NCI-H1436 (cell line): ENCODE measurements at places on chromosomes 4 and X.
A peak's percentile ranks its signal among the peaks of the same experiment; 100 is the strongest.

GRCh38 chr4:159367781-159368080, 264.9 kb downstream of the RAPGEF2 start:
- no peak for DNase-seq

DNA sequence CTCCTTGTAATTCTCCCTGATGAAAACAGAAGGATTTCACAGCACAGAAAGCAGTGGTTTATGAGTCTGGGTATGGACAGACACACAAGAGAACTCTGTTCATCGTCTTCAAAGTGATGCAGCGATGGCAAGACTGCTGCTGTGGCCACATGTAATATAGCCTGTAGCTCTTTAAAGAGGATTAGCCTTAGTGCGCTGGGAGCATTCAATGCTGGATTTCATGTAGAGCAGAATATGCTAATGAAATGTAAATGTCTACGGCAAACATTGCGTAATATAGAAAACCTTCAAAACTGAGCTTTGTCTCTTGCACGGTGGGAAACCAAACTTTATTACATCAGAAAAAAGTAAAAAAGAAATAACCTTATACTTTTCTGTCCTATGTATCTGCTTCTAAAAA, 42.9 kb downstream of the ALPK1 start:
- no peak for DNase-seq

DNA sequence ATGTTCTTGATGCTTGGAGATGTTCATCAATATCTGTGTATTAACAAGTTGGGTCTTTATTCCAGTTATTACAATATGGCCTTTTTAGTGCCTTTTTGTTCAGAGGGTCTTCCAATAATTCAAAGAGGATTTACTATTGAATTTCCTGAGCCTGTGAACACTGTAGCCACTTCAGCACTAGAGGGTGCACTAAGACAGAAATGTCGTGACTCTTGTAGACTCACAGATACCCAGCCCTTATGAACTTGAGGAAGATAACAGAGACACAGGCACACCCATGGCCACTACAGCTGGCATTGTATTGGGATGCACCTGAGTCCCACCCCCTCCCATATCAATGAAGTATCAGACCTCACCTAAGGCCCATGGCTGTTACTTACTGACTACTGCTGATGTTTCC, 54.4 kb upstream of the ACTRT1 start:
- DNase-seq = peak; percentile 46

DNA sequence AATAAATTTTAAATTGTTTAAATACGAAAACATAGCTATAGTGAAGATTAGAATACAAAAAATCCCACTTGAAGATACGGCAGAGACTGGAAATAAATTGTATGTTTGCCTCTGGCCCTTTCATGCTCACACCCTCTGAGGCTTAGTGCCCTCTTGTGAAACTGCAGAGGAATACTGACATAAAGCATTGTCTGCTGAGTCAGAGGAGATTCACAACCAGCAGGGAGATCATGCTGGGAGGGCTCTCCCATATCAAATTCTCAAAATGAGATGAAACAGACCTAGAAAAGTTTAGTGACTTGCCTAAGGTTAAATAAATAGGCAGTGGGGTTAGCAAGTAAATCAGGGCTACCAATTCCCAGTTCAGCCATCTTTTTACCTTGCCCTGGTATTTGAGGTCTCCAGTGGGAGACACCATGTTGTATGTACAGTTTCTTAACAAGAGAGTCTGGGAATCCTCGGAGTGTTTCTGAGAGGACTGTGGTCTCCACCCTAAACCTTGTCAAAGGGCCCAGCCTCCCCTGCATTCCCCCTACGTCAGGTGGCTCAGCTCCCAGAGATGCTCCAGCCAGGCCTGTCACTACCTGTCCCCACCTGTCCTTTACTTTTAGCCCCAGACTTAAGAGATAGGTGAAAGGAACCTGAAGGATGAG, 581.4 kb upstream of the DIPK2B start:
- DNase-seq = no peak

- DNase-seq = no peak
Measured at GRCh38 chr4:27666943-27667342, 806.3 kb downstream of the STIM2 start.

DNA sequence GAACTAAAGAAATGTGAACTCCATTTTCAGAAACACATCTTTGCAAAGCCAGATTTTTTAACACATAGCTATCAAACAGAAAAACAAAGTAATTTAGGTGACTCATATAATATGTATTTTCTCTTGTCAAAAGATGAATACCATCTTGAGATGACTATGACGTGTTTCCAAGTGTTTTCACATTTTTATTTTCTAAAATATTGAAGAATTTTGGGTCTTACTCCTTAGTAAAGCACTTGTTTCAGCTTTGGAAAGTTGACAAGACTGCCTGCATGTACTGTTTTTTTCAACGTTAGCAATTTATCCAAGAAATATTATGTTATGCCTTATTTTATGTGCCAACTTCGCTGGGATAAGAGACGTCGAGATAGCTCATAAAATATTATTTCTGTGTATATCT, 733.9 kb upstream of the EPHA5 start:
- no peak for DNase-seq

DNA sequence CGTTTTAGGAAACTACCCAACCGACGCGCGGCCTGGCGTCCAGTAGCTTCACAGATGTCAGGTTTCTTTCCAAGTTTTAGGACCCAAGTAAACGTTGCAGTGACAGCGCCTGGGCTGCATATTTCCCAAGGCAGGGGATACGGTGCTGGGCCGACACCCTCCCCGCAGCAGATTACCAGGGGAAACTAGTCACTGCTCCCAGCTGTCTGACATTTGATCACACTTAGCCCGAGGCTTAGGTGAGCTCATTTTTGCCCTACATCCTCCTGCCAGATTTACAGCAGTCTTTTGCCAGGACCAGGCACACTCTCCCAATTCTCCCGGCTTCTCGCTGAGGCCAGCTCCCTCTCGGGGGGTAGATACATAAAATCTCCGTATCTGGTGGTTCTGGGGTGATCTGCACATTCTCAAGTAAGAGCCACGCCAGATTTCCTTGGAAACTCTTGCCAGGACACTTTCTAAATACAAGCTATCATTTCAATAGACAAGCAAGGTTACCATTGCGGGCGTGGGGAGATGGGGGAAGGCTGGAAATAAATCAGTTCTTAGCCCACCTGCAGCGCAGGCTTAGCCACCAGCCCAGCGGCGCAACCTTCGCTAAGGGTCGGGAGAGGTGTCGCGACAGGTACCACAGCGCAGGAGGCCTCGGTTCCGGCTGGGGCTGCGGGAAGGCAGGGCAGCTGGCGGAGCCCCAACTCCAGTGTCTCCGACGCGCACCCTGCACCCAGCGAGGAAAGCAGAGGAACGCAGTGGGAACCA, 2.5 kb upstream of the SOX3 start:
- no peak for DNase-seq

GRCh38 chr4:54296548-54297203, 67.6 kb downstream of the PDGFRA start:
- no peak for DNase-seq

- DNase-seq = no peak
Measured at GRCh38 chr4:10108818-10109783, 7.5 kb downstream of the WDR1 start.

- no peak for DNase-seq
Measured at GRCh38 chr4:37220685-37221084, 23.9 kb upstream of the NWD2 start.

DNA sequence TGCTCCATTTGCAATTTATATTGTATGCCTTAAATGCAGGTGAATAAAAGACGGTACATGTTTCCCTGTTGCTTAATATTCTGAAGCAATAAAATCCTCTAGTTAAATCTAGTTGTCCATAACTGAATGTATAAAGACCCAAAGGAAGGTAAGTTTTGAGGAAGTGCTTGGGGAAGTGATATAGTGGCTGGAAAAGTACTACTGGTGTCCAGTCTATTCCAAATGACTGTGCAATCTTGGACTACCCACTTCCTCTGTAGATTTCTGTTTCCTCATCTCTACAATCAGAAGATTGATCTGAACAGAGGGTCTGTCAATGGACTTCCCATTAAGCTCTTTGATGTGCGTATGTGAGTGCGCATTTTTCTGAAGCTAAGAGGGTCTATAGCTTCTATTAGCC, 17.0 kb downstream of the SNCA start:
- no peak for DNase-seq

DNA sequence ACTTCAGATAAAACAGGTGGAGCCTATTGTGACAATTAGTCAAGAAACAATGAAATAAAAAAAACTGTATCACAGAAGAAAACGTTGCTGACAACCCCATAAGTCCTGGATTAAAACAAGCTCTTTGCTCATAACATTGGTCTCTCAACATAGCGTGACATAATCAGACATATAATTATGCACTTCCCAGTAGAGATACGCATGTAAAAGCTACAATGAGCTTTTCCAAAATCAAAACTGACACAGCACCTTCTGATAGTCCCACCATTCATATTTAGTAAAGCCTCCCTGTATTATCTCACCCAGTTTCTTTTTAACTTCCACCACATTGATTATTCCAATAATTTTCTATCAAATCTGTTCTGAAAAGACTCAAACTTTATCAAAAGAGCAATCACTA, 372.1 kb upstream of the SMIM31 start:
- no peak for DNase-seq

DNA sequence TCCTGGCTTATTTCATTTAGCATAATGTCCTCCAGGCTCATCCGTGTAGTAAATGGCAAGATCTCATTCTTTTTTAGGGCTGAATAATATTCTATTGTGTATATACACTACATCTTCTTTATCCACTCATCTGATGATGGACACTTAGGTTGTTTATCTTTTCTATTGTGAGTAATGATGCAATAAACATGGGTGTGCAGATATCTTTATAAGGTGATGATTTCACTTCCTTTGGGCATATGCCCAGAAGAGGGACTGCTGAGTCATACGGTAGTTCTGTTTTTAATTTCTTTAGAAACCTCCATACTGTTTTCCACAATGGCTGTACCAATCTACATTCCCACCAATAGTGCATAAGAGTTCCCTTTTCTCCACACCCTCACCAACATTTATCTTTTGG, 317.6 kb upstream of the CNKSR2 start:
- no peak for DNase-seq

- DNase-seq = no peak
Measured at GRCh38 chr4:43425206-43425605, 532.7 kb downstream of the GRXCR1 start.

- no peak for DNase-seq
Measured at GRCh38 chr4:130484826-130485225, 1388.9 kb downstream of the C4orf33 start.

GRCh38 chr4:25856756-25857155, 6.0 kb downstream of the SEL1L3 start:
- no peak for DNase-seq

DNA sequence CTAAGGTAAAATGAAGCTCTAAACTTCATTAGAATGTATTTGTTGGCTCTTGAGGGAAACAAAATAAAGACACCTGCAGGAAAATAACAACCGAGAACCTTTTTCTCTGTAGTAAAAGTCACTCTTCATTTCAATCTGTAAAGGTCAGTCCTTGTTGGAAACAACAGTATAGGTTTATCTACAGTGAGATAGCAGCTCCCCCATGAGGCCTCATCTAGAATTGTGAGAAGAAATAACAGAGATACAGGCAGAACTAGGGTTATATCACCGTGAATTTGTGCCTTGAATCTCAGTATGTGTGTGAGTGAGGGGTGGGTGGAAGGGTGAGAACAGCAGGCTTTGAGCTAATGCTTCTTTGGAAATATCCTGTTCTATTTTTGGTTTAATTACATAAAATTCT, 107.8 kb upstream of the FMR1 start:
- DNase-seq = peak; percentile 50

- no peak for DNase-seq
Measured at GRCh38 chr4:8316911-8317351, 47.4 kb downstream of the HTRA3 start.

DNA sequence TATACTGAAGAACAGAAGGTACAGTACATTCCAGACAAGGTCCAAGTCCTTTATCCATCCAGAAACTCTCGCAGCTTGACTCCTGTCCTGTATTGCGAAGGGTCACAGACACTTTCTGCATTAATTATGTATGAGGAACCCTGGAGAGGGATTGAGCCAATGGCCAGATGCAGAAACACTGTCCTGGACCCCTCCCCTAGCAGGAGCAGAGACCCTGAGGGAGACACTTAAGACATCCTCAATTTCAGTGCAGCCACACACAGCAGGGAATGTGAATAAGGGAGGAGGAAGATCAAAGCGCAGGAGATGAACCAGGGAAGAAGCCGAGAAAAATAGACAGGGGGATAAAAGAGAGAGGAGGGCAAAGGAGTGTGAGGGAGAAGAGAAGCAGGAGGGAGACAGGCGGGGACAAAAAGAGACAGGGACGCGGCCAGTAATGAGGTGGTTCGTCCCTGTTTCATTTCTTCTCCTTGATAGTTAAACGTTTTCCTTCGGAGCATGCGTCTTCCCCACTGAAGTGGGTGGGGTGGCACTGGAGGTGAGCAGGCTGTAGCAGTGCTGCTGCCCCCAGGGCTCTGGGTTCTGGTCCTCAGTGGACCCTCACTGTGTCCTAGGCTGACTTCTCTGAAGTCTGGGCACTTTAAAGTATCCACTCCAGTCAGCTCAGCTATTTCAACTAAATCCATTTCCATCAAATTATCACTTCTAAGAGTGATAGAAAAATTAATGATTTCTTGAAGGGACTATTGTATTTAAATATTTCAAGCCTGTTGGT, 356.4 kb upstream of the NOCT start:
- DNase-seq = no peak

GRCh38 chr4:32180086-32180485, 1459.9 kb downstream of the PCDH7 start:
- no peak for DNase-seq

DNA sequence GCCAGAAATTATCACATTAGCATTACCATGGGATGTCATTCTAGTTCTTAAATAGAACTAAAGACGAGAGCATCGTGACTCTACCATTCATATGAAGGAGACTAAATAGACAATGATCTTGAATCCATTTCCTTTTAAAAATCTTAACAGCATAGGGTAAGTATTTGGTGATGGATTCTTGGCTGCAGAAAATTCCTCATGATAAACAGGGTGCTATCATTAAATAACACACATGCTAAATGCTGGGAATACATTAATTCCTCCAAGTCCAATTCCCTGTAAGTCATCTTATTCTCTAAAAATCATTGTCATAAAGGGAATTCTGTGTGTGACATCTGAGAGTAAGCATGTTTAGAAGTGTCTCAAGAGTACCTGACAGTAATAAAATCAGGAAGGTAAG, 470.4 kb upstream of the MAGEB2 start:
- DNase-seq = no peak

- DNase-seq = no peak
Measured at GRCh38 chr4:15012017-15012788, 9.9 kb downstream of the CPEB2 start.

- no peak for DNase-seq
Measured at GRCh38 chr4:39528061-39528465, 824 bp upstream of the UGDH start.

- DNase-seq = no peak
Measured at GRCh38 chrX:140502491-140503237, 2.2 kb downstream of the SOX3 start.

- DNase-seq = no peak
Measured at GRCh38 chr4:99362768-99363167, 10.2 kb upstream of the ADH1C start.

- no peak for DNase-seq
Measured at GRCh38 chr4:7960790-7961655, 21.4 kb upstream of the AFAP1 start.

- DNase-seq = no peak
Measured at GRCh38 chrX:11704725-11705495, 39.2 kb upstream of the ARHGAP6 start.
